ENCODE measurements at places on chromosomes 5 and 9.

- DNase-seq, result no peak
These were observed 1.6 kb upstream of the GDA start for GRCh38 chr9:72147676-72148075.

DNA sequence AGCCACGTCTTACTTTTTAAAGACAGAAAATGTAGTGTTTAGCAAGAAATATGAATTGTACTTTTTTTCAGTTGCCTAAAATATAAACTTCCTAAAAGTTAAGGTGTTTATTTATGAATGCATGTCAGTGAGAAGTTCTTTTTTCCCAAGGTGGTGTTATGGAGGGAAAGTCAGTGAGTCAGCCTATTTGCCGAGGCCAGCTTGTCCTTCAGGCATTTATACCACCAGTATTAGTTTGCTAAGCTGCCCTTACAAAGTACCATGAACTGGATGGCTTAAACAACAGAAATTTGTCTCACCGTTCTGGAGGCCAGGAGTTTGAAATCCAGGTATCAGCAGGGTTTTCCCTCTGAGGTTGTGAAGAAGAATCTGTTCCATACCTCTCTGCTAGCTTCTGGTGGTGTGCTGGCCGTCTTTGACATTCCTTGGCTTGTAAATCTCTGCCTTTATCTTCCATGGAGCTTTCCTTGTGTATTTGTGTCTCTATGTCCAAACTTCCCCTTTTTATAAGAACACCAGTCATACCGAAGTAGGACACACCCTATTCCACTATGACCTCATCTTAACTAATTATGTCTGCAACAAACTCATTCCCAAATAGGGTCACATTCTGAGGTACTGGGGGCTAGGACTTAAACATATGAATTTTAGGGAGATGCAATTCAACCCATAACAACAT lies 38.4 kb downstream of the PRKACG start:
- DNase-seq, result no peak

GRCh38 chr5:172648013-172648381 lies 6.9 kb downstream of the NEURL1B start:
- no peak for DNase-seq

- no peak for DNase-seq
These were observed 171.5 kb downstream of the NXNL2 start for GRCh38 chr9:88706193-88707113.

GRCh38 chr9:116382053-116382452 lies 228.5 kb downstream of the PAPPA start:
- no peak for DNase-seq

DNA sequence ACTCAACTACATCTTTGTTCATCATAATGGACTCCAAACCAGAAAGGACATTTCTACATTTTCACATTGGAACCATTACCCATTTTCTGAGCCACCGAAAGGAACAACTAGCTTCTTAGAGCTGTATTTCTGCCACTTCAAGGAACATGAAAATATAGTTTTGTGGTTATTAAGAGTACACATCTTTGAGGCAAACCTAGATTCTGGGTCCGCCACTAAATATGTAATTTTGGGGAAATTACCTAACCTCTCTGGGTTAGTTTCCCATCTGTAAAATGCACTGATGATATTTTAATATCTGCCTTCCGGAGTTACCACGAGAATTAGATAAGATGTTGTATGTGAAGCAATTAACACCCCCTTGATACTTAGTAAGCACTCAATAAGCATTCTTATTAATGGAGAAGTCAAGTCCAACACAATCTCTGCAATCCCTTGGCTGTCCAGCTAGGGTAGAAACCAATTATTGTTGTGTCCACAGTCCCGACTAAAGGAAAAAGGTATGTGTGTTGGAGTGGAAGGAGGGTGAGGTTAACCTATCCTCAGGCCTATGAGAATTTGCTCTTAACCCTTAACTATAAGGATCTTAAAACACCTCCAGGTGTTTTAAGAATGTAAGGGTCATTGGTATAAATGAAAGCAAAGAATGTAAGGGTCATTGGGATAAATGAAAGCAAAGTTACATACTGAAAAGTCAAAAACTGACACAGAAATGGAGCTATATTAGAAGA lies 94.0 kb upstream of the PTGER4 start:
- no peak for DNase-seq

DNA sequence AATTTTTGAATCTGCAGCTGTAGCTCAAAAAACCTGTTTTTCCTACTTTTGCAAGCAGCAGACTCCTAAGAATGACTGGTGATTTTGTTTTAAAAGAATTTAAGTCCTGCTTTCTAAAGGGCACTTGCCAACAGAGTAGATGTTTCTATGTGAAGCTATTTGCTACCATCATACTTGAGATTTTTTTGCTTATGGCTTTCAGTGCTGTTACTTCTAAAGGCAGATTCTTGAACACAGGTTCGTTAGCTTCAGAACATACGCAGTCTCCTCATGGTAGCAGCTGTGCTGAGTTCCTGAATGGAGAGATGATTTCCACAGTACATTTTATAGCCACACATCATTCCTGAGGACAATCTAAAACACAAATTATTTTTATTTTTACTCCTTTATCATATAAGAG lies 24.4 kb upstream of the ELL2 start:
- DNase-seq, result no peak

- no peak for DNase-seq
These were observed 16.0 kb upstream of the JADE2 start for GRCh38 chr5:134509308-134510040.

DNA sequence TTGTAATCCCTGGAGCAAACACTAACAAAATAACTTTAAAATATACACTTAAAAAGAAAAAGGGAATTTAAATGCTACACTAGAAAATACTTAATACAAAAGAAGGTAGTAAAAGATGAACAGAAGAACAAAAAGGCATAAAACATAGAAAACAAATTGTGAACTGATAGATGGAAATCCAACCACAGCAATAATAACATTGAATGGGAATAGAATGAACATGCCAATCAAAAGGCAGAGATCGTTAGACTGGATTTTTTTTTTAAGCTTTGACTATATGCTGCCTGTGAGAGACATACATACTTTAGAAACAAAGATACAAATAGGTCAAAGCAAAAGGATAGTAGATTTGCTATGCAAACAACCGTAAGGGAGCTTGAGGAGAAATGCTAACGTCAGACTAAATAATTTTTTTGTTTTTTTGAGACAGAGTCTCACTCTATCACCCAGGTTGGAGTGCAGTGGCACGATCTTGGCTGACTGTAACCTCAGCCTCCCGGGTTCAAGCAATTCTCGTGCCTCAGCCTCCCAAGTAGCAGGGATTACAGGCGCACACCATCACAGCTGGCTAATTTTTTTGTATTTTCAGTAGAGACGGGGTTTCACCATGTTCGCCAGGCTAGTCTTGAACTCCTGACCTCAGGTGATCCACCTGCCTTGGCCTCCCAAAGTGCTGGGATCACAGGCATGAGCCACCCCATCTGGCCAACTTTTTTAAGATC lies 6.5 kb downstream of the ABO start:
- DNase-seq, result no peak

GRCh38 chr9:116494815-116495634 lies 192.1 kb upstream of the TRIM32 start:
- peak; percentile 29 for DNase-seq

DNA sequence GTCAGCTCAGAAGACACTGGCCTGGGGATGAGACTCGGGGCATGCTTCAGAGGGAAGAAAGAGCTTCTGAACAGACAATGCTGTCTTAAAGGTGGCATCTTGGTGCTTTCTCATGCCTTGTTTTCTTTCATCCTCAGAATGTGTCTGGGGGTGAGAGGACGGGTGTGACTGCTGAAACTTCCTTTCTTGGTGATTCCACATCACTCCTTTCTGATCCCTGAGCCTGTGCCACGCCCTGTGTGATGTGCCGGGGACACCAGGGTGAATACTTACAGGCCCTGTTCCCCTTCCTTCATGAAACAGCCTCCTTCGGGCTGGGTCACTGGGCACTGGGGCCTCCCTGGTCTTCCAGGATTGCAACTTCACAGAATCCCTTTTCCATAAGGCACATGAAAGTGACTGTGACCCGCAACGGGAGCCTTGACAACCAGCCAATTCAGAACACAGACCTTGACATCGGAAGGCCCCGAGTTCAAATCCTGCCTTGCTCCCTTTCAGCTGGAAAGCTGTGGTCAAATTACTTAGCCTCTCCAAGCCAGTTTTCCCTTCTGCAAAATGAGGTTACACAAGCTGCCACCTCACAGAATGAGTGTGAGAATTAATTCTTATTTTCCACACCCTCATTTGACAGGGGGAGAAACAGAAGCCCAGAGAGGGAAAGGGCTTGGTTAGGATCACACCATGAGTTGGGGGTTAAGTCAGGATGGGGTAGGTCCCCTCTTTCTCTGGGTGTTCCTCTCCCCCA lies 44.1 kb upstream of the IL17B start:
- no peak for DNase-seq

- no peak for DNase-seq
These were observed 66.9 kb downstream of the SEMA4D start for GRCh38 chr9:89430995-89431394.

DNA sequence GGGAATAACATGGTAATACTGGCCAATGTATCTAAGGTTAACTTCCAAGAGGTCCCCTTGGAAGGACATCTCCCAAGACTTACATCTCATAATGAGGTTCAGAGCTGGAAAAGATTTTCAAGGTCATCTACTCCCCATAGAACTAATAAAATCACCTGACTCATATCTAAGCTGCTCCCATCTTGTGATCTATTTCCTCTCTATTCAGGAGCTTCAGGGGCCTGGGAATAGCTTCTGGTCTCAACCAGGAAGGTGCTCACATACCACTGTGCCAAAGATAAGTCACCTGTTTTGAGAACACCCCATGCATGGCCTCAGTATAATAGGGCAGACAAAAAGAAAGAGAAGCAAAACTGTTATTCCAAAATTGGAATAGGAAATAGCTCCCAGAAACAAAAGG lies 74.2 kb downstream of the OXCT1 start:
- DNase-seq, result no peak

DNA sequence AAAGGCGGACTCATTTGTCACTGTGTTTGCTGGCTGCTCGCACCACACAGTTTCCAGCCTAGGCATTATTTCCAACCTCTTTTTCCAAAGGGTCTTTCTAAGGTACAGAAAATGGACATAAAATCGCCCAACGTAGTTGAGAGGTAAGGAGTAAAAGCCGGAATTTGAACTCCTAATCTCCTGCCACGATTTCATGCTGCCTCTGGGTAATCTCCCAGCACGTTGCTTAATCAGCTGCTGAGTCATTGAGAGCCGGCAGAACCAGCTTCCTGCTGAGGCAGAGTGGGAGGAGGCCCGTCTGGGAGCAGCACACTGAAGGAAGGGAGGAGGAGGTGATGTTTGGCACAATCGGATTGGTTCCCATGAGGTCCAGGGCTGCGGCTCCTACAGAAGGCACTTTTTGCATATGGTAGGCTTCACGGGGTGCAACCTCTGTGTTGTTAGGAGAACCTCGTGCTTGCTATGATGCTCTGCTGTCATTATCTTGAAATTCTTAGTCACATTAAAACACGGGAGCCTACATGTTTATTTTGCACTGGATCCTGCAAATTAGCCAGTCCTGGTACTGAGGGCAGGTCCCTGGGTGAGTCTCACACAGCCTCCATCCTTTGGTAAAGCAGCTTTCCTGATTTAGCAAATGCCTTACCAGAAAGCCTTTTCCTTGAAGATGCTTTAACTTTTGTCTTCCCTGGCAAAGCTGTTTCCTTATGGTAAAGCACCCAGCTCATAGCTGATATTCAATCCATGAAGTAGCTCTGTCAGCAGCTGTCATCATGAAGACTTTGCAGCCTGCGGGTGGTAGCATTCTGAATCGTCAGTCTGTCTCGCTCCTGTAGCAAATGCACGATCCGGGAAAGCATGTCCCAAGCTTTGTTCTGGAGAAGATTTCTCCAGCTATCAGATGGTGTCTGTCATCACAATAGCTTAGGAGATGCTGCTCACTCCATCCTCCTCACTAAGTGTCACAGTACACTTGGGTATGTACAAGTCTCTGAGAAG lies 191.6 kb upstream of the MSX2 start:
- DNase-seq, result peak; percentile 7

DNA sequence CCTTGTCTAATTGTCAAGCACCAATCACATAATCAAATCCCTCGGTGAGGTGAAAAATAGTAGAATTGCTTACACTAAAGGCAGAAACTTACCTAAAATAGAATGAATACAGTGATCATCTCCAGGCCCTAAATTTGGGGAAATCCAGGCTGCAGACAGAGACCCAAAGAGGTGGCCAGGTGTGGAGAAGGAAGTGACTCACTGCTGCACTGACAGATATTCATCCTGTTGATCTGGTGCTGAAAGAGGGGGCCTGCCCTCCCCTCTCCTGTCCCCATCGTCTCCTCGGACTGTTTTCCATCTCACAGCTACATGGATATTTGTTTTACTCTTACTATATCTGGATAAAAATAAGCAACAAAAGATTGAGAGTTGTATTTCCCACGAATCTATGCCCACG lies 15.9 kb downstream of the OR2Y1 start:
- DNase-seq, result peak; percentile 5

GRCh38 chr9:28105001-28105400 lies 531.7 kb upstream of the C9orf72 start:
- no peak for DNase-seq

DNA sequence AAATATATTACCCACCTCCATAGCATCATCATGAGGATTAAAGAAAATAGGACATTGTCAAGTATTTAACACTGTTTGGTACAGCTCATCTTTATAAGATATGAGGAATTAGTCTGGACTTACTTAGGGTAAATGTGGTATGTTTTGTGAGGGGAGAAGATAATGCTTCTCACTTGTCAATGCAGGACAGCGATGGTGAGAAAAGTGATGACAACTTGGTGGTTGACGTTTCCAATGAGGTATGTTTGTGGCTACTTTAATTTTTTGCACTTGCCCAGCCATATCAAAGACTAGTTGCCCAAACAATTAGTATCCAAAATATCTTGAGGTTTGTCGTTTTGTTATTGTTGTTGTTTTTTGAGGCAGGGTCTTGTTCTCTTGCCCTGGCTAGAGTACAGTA lies 133.9 kb downstream of the TLE4 start:
- DNase-seq, result no peak

DNA sequence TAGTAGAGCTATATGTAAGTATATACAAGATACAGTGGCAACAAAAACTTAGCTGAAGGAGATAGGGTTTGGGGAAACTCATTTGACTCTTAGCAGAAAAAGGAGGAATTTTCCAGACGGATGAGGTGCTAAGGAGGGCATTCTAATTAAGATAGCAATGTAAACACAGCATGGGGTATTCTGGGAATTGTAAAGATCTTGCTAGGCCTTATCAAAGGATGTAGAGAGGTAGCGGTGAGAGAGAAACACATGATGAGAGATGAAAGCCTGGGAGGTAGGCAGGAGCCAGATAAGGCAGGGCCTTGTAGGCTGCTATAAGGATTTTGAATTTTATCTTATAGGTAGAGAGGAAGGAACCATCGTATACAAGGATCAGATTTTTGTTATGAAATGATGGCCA lies 106.6 kb upstream of the KCNN2 start:
- no peak for DNase-seq

GRCh38 chr9:38359297-38359653 lies 33.2 kb upstream of the ALDH1B1 start:
- DNase-seq, result no peak

GRCh38 chr5:30638899-30639298 lies 554.6 kb upstream of the CDH6 start:
- no peak for DNase-seq
